ENCODE measurements at places on chromosomes 1 and 21. TPM values are rescaled to one million over a fixed set of nuclear protein-coding genes. Genes with fewer than 3 reads are reported as not detected.

DNA sequence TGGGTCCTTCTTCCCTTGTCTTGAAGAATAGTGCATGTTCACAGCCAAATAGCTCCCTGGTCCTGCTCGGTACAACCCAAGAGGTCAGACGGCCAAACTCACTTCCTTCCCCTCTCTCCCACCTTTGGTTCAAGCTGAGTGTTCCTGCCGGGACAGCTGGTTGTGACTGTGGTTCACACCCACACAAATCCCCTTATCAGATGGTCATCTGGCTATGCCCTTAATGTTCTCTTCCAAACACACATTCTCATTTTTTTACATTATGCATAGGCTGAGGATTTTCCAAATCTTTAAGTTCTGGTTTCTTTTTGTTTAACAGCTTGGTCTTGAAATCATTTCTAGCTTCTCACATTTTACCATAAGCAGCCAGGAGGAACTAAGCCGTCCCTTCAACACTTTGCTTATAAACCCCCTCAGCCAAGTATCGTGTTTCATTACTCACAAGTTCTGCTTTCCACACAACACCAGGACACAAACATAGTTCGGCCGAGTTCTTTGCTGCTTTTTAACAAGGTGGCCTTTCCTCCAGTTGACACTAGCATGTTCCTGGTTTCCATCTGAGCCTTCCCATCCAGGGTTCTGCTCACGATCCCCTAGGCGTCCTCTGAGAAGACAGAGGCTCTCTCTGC, 19.7 kb upstream of the TSPEAR start:
- peaks cover 14% of the 10 kb centered on the region for H3K27me3 ChIP-seq
- H3K36me3 ChIP-seq, result no peaks in the 10 kb centered on the region
- H3K27ac ChIP-seq, result no peak overlapping the region
- H3K4me3 ChIP-seq, result no peak overlapping the region
- DNase-seq, result no peak
- no peaks in the 10 kb centered on the region for H3K4me1 ChIP-seq

GRCh38 chr1:44489481-44489880, 84.4 kb downstream of the RNF220 start:
- peaks cover 21% of the 10 kb centered on the region for H3K27me3 ChIP-seq
- no peak overlapping the region for H3K27ac ChIP-seq
- H3K4me3 ChIP-seq, result no peak overlapping the region

GRCh38 chr1:162687870-162688269, 55.6 kb downstream of the DDR2 start:
- no peaks in the 10 kb centered on the region for H3K36me3 ChIP-seq
- H3K4me3 ChIP-seq, result no peak overlapping the region
- DNase-seq, result no peak
- no peaks in the 10 kb centered on the region for H3K4me1 ChIP-seq
- H3K27ac ChIP-seq, result no peak overlapping the region
- peaks cover 12% of the 10 kb centered on the region for H3K27me3 ChIP-seq

- H3K4me1 ChIP-seq, result peaks cover 4% of the 10 kb centered on the region
- no peak overlapping the region for H3K27ac ChIP-seq
- no peak overlapping the region for H3K4me3 ChIP-seq
- no peak for DNase-seq
- no peaks in the 10 kb centered on the region for H3K36me3 ChIP-seq
Measured at GRCh38 chr1:204384636-204385352, 25.1 kb upstream of the PLEKHA6 start.

The CYP4A22 gene
- total RNA-seq, result not detected

The SPRR4 gene
- total RNA-seq, result not detected

DNA sequence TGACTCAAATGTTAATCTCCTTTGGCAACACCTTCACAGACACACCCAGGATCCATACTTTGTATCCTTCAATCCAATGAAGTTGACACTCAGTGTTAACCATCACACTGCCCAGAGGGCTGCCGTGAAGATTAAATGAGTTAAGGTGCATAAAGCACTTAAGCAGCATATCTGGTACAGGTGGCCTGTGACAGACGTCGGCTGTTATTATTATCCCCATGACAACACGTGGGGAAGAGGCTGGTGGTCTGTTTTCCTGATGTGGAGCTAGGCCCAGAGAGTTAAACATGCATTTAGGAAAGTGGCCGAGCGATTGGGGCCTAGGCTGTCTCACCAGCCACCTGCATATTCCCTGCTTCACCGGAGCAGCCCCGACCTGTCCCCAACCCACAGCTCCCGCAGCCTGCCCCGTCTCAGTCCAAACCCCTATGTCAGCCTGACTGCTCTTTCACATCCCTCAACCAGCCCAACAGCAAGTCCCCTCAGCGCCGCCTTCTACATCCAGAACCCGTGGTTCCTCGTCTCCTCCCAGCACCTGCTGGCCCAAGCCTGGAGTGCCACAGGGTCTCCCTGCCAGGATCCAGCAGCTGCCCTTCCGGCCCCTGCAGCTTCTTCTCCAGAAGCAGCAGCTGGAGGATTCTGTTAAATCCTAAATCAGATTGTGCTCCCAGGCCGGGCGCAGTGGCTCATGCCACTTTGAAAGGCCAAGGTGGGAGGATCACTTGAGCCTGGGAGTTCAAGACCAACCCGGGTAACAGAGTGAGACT, 77.9 kb downstream of the FBXO2 start:
- no peak overlapping the region for H3K27ac ChIP-seq
- no peaks in the 10 kb centered on the region for H3K36me3 ChIP-seq
- DNase-seq, result no peak
- H3K4me1 ChIP-seq, result no peaks in the 10 kb centered on the region
- peaks cover 10% of the 10 kb centered on the region for H3K27me3 ChIP-seq

DNA sequence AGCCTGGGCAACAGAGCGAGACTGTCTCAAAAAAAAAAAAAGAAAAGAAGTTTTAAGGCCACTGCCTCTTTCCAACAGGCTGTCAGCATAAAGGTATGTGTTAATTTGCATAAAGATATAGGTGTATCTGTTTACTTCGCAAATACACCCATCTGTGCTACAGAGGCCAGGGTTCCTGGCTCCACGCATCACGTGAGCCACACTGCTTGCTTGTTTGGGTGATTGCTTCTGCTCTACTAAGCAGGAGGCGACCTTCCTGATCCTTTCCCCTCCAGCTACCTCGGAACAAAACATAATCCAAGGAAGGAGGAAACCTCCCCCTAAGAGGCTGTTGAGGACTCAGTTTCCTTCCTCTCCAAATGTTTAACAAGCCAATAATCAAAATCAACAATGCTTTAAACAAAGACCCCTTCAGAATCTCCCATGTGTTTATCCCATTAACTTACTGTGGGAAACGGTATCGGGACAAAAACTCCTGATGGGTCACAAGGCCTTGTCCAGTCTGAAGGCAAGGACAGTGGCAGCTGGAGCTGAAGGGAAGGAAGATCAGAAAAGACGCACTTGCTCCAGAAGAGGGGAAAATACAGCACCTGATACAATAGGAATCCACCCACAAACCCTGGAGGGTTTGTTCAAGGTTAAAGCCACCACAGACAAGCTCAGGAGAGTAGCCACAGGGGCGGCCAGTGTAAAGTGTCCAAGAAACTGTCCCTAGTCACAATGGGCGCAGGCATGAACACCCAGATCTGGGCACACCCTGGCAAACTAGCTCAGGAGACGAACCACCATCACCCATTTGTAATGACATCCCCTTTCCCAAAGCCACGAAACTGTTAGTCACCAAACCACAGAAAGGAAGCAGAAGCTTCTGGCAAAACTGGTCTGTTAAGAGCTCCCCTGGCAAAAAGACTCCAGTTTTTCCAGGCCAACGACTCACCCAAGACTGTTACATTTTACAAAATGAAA, 17.2 kb downstream of the CTNNBIP1 start:
- H3K27ac ChIP-seq, result no peak overlapping the region
- DNase-seq, result no peak
- no peaks in the 10 kb centered on the region for H3K27me3 ChIP-seq
- no peak overlapping the region for H3K4me3 ChIP-seq
- no peaks in the 10 kb centered on the region for H3K36me3 ChIP-seq

Data from natural killer cell treated with Interleukin-12 subunit alpha and Interleukin-12 subunit beta and Interleukin-15 and Interleukin-18, amount 100 ng/mL, for 72 hours (primary cell).